Breast epithelium (tissue), 4 donors: ENCODE measurements at places on chromosomes 16 and 17. TPM values are rescaled to one million over a fixed set of nuclear protein-coding genes. Genes with fewer than 3 reads are reported as not detected.

DNA sequence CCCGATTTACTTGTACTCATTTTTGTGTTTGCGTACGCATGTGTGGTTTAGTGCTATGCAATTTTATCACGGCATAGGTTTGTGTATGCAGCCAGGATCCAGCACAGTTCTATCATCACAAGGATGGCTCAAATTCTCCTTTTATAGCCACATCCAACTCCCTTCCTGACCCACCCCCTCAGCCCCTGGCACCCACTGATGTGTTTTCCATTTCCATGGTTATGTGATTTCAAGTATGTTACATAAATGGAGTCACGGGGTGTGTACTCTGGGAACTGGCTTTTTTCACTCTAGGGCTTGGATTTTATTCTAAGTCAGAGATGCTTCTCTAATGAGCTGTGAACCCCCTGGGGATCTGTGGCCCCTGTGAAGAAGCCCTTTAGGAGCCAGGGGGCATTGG lies 16.8 kb downstream of the IL4R start:
- no peak overlapping the region for H3K4me3 ChIP-seq
- H3K4me1 ChIP-seq, result peaks cover 14% of the 10 kb centered on the region
- H3K27me3 ChIP-seq, result no peaks in the 10 kb centered on the region
- no peaks in the 10 kb centered on the region for H3K36me3 ChIP-seq
- H3K27ac ChIP-seq, result peak overlapping the region; percentile 97
- peak; percentile 89 for DNase-seq

- no peaks in the 10 kb centered on the region for H3K36me3 ChIP-seq
- no peaks in the 10 kb centered on the region for H3K27me3 ChIP-seq
- no peak for DNase-seq
- no peak overlapping the region for H3K4me3 ChIP-seq
- H3K27ac ChIP-seq, result no peak overlapping the region
These were observed 524.3 kb downstream of the WWOX start for GRCh38 chr16:78623796-78624195.

DNA sequence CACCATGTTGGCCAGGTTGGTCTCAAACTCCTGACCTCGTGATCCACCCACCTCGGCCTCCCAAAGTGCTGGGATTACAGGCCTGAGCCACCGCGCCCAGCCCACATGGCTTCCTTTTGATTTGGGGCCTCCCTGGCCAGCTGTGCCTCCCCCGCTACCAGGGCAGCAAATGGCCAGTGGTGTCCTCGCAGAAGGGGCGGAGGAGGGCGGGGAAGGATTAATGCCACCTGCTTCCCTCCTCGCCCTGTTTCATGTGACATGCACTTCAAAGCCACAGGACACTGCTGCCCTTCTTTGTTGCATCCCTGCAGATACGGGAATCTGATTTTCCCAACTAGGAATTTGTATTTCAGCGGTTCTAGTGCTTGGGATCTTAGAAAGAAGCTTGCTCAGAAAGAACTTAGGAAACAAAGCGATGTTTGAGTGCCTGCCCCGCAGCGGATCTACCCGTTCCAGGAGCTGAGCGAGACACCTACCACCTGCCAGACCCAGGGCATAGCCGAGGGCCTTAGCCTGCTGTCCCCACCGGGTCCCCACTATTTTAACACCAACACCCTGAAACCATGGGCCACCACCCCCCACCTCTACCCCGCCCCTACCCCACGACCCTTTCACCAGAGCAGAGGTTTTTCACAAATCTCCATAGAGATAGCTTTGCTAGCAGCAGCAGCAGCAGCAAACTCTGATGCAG lies 37.7 kb upstream of the CCDC182 start:
- no peak for DNase-seq
- H3K27me3 ChIP-seq, result no peaks in the 10 kb centered on the region
- no peaks in the 10 kb centered on the region for H3K4me1 ChIP-seq
- H3K4me3 ChIP-seq, result no peak overlapping the region

- peaks cover 3% of the 10 kb centered on the region for H3K4me1 ChIP-seq
- no peaks in the 10 kb centered on the region for H3K36me3 ChIP-seq
- H3K27ac ChIP-seq, result peak overlapping the region; percentile 88
- DNase-seq, result no peak
- no peak overlapping the region for H3K4me3 ChIP-seq
- no peaks in the 10 kb centered on the region for H3K27me3 ChIP-seq
These were observed 6.1 kb downstream of the ACADVL start for GRCh38 chr17:7225711-7226331.

DNA sequence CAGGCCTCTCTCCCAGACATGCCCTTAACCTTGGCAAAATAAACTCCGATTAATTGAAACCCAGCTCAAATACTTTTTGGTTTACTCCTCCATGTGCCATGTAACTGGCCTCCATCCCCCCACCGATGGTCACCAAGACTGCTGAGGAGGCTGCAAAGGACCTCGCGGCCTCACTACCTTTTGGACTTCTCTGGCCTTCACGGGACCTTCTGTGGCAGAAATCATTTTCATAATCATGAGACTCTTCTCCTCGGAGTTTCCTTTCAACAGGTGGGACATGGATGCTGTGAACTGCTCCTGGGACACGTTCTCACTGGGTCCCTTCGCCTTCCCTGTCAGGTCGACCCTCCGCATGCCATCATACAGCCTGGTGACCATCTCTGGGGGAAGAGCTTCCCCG lies 9.0 kb downstream of the MEAK7 start:
- no peak overlapping the region for H3K27ac ChIP-seq
- no peaks in the 10 kb centered on the region for H3K36me3 ChIP-seq
- H3K4me3 ChIP-seq, result no peak overlapping the region
- DNase-seq, result no peak

DNA sequence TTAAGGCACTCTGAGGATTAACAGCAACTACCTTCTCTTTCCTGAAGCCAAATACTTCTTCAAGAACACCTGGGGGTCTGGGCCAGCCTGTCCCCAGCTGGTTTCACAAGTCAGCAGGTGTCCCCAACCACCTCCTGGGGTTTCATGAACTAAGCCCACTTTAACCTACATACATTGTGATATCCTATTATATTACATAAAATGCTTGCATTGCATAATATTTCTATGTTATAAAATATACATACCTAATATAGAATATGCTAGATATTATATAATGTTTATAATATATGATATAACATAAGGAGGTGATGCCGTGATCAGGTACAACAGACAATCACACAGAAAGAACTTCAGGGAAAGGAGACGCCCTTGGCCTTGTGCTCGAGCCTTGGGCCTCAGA lies 367.6 kb downstream of the C16orf95 start:
- H3K36me3 ChIP-seq, result no peaks in the 10 kb centered on the region
- no peak overlapping the region for H3K27ac ChIP-seq
- H3K4me3 ChIP-seq, result no peak overlapping the region
- no peak for DNase-seq
- no peaks in the 10 kb centered on the region for H3K4me1 ChIP-seq

DNA sequence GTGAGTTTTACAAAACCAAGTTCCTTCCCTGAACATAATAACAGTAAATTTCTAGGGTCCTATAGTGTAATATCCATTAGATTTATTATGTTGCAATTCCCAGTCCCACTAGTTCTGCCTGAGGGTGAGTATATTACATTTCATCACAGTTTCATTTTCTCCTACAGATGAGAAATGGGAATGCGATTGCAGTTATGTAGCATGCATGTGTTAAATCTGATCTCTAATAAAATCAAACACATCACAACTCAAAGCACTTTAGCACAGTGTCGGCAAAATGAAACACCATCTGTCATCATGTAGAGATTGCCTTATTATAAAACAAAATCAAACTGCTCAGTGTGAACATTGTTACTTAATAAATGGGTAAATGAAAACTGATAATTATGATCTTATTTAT lies 180.5 kb upstream of the TOX3 start:
- H3K4me3 ChIP-seq, result no peak overlapping the region
- DNase-seq, result no peak

- no peak overlapping the region for H3K27ac ChIP-seq
- no peak for DNase-seq
- H3K36me3 ChIP-seq, result no peaks in the 10 kb centered on the region
- H3K4me1 ChIP-seq, result no peaks in the 10 kb centered on the region
These were observed 11.5 kb downstream of the COX10 start for GRCh38 chr17:14080847-14081251.

The TBC1D26 gene
- total RNA-seq, result 0.44 TPM

The HOXB13 gene
- 0.16 TPM for total RNA-seq

The CES1 gene
- 22.0 TPM for total RNA-seq

The CMTR2 gene
- total RNA-seq, result 29.5 TPM
